Bronchial smooth muscle cell (primary cell): ENCODE measurements at places on chromosomes 7 and 10. TPM values are rescaled to one million over a fixed set of nuclear protein-coding genes. Genes with fewer than 3 reads are reported as not detected.

The DENND11 gene
- total RNA-seq: 5.7 and 9.6 TPM in 2 replicates

The ZPBP gene
- total RNA-seq: not detected in 2 replicates

The CCDC172 gene
- not detected in 2 replicates for total RNA-seq

The HOGA1 gene
- total RNA-seq: 0.34 and 1.4 TPM in 2 replicates

The HOXA2 gene
- total RNA-seq: 0.43 and 1.3 TPM in 2 replicates

The IPMK gene
- total RNA-seq: 1.9 and 5.5 TPM in 2 replicates

The GIMAP7 gene
- total RNA-seq: not detected in 2 replicates

The ZKSCAN1 gene
- 35.5 and 51.7 TPM in 2 replicates for total RNA-seq

The PAPOLB gene
- under 0.01 TPM in 2 replicates for total RNA-seq

The SYT15 gene
- total RNA-seq: under 0.01 TPM in 2 replicates

The TAS2R3 gene
- 1.3 and 1.5 TPM in 2 replicates for total RNA-seq
